Motor neuron (in vitro differentiated cells): ENCODE measurements at places on chromosomes 11 and 22.
A peak's percentile ranks its signal among the peaks of the same experiment; 100 is the strongest.

- ATAC-seq, result no peak
Observed at GRCh38 chr11:74684661-74685060, 46.6 kb downstream of the CHRDL2 start.

DNA sequence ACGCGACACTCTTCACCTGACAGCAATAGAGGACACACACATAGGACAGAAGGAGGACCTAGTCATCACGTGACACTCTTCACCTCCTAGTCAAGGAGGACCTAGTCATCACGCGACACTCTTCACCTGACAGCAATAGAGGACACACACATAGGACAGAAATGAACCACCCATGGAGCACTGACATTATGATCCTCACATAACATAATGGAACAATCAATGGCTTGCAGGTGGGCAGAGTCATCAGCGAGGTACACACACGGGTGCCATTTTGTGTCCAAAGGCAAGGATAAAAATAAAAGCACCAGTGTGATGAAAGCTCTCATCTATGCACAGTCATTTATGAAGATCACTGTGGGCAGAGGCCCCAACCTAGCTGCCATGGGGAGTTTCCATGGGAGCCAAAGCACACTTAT is 354.7 kb downstream of the LARGE1 start:
- ATAC-seq, result no peak

DNA sequence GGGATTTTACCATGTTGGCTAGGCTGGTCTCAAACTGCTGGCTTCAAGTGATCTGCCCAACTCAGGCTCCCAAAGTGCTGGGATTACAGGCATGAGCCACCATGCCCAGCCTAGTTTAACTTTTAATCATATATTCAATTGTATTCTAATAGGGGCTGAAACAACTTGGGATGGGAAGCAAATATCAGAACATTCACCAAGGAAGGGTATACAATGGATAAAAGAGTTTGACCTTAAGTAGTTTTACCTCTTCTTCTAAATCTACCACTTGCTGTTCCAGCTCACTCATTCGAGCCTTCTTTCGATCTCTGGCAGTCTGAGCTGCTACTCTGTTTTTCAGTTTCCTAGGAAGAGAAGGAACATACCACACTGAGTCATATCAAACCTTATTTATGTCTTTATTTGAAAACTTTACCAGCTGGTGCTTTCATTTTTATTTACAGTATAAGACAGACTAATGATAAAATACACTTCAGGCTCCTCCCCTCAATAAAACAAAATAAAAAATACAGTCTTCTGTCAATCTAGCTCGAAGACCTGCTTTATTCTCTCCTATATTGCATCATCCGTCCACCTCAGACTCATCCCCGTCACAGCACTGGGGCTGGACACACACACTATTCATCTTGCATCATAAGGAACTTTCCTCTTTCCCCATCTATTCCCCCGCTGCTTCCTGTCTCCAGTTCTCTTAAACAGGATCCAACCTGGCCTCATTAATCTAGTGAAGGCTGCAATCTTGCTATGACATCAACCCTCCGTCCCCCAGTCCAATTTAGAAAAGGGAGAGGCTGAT is 1.4 kb downstream of the XBP1 start:
- ATAC-seq, result peak; percentile 63

DNA sequence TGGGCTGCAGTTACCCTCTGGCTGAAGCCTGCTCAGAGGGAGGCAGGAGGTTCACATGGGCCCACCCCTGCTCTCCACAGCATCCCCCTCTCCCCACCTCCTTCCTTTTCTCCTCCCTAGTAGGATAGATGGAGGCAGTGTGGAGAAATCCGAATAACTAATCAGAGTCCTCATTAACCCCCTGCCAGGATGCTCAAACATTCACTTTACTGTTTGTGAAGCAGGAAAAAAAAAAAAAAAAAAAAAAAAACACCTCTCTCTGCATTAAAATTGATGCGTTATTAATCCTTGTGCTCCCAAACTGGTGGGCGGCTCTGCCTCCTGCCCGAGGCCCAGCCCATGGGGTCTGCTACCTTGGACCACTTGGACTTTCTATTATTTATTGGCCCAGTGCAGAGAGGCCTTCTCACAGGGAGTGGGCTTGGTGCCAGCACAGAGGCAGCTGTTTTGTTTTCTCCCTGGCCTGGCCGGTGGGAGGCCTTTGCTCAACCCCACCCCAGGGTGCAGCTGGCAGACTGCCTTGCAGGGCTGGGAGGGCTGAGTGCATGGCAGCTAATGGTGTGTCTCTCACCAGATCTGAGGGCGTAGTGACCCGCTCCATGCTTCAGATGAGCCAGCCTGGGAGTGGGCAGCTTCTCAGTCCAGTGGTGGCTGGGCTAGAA is 150.7 kb downstream of the PKNOX2 start:
- no peak for ATAC-seq

DNA sequence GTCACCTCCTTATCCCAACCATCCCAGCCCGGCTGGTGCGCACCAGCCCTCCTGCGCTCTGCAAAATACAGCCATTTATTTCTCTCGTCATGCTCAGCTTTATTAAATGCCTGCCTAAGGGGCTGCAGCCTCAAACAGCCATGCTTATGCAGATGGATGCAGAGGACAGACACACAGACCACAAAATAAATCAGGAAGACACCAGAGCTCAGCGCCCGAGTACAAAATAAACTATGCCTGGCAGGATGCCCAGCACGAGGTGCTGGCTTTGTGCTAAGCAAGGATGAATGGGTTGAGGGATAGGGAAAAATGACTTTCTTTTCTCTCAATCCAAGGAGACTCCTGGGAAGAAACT is 70.5 kb downstream of the RPUSD4 start:
- ATAC-seq, result peak; percentile 80

GRCh38 chr11:31433851-31434250 is 64.2 kb downstream of the DNAJC24 start:
- ATAC-seq, result no peak

DNA sequence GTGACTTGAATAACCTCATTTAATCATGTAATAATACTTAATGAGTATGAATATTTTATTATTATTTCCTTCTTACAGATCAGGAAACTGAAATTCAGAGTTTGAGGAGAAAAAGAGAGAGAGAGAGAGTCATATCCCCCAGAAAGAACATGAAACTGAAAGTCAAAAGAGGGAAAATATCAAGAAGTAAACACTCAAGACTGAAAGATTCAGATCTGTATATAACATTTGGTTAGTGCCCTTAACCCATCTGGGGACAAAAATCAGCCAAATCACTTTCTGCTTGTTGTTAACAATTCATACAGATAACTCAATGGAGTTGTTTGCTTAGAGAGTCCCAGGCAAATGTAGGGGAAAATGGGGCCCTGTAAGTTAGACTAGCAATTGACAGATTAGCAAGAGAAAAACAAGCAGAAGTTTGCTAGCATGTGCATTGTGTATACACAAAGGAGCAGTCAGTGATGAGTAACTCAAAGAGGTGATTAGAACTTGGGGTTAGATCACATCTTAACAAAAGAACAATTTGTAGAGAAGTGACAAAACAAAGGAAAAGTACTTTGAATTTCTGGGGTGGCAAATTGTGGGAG is 25.9 kb upstream of the MMP13 start:
- peak; percentile 45 for ATAC-seq

DNA sequence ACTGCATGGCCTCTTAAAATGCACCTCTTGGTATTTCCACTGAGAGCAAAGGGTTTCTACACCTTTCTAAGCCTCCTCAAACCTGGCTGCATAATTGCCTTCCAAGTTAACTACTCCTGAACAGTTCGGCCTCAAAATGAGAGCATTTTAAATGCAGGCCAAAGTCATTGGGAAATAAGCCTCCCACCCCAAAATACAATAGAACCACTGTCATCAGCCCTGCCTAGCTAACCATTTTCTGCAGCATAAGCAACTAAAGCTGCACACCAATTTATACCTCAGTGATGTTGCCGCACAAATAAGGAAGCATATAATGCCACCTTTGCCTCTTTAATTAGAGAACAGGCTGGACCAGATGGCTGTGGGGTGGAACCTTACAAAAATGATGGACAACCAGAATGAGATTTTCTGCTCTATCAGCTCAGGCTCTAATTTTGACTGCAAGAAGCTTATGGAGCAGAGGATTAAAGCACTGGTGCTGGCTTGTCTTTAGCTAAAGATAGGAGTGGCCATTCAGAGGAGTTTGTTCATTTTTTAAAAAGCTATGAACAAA is 4.3 kb downstream of the TOB2 start:
- ATAC-seq, result no peak

GRCh38 chr11:129728581-129728980 is 87.1 kb upstream of the TMEM45B start:
- no peak for ATAC-seq

DNA sequence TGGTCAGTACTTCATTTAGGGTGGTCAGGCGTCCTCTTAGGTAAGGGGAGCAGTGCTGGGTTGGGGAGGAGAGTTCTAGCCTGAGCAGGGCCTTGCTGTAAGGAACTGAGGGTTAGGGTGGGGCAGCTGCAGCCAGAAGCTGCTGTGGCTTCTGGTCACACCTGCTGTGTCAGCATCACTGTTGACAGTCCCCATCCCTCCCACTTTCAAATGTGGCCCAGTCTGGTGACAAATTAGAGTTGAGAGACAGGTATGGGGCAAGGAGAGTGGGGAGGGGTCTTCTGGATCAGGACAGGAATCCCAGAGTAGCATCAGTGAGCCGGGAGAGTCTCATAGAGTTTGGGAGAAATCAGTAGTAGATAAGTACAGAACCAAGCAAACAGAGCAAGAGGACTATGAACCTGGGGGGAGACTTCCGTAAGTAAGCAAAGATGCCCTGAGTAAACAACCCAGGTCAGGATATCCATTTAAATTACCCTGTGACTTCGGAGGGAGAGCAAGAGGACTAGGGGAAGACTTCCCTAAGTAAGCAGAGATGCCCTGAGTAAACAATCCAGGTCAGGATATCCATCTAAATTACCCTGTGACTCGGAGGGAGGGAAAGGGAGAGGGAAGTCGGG is 53.7 kb downstream of the PPP6R2 start:
- ATAC-seq, result no peak

DNA sequence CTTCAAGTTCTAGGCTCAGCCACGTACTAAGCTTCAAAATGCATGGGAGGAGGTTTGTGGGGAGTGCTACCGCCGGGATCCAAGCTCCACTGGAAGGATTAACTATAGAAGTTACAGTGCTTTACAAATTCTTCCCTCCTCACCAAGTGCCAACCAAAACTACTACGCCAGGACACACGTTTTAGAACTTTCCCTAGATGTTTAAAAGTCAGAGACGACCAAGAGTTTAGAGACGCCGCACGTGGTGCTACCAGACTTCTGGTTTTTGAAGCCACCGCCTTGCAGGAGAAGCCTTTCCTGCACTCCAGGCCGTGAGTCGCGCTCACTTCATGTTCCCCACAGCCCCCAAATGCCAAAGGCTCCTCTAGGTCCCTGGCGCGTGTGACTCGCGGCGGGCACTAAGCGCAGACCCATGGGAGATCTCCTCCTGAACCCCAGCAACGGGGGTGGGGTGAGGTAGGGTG is 734 bp downstream of the SNU13 start:
- ATAC-seq, result peak; percentile 13

- peak; percentile 88 for ATAC-seq
Observed at GRCh38 chr11:18731949-18732821, 6.2 kb upstream of the IGSF22 start.

DNA sequence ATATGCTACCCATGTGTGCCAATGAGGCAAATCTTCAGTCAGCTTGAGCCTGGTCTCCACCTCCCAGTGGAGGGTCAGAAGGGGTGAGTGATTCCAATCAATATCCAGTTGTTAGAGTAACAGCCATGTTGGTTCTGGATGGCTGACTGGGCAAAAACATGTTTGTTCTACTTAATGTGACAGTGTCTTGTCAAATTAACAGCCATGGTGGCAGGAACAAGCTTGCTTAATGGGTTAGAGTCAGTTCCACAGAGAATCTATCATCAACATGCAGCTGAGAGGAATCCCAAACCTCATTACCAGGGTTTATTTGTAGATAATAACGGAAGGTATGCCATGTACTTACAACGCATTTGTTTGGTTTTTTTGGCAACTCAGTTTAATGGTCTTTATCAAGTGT is 133.2 kb downstream of the SLC17A6 start:
- peak; percentile 25 for ATAC-seq

DNA sequence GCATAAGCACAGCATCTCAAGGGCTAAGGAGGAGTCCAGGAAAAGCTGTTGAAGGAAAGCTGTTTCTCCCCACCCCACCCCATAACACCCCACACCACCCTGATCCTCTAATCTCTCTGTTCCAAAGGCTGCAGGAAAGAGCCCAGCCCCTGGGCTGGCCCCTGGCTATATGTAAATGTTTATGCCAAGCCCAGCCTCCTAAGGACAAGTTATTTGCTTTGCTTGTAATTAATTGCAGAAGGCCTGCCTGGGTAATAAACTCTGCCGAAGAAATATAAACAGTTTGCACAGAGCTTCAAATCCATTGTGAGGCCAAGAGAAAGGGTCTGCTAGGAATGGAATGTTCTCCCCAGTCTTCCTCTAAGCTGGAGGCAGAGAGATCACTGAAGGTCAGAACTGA is 21.2 kb downstream of the ARRB1 start:
- ATAC-seq, result no peak

- ATAC-seq, result peak; percentile 61
Observed at GRCh38 chr11:72040491-72041363, 39.6 kb downstream of the NUMA1 start.

- no peak for ATAC-seq
Observed at GRCh38 chr11:121715405-121715804, 262.6 kb upstream of the SORL1-AS1 start.

DNA sequence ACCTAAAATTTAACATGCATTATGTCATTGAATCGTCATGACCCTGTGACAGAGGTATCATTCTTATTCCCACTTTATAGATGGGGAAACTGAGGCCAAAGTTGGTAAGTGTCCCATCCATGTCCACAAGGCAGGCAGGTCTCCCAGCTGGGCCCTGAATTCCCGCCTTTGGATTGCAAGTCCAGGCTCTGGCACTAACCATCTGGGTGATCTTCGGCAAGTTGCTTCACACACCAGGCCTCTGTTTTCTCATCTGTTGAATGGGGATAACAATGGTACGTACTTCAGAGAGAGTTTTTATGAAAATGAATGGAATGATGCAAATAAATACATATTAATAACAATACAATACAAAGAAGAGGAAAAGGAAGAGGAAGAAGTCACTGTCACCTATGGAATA is 3.4 kb downstream of the CRYBB3 start:
- no peak for ATAC-seq
